Motor neuron (in vitro differentiated cells): ENCODE measurements at places on chromosomes 5 and 9. TPM values are rescaled to one million over a fixed set of nuclear protein-coding genes. Genes with fewer than 3 reads are reported as not detected.

DNA sequence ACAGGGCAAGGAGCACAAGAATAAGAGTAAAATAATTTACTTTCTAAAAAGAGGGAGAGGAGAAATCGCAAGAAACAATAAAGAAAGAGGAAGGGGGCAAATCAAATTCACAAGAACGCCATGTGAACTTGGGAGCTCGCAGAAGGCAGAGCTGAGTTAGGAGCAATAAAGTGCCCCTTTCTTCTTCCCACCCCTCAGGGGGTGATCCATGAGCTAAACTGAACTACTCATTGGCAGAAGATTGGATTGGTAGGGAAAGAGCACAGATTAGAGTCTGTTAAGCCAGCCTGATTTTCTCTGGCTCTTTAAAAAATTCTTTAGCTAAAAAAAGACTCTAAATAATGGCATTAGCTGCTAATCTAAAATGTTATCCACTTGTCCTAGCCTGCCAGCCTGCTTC, 307.5 kb downstream of the EBF1 start:
- no peak for ATAC-seq

Gene GAPT
- 0.09 and 0.21 TPM in 2 replicates for total RNA-seq

DNA sequence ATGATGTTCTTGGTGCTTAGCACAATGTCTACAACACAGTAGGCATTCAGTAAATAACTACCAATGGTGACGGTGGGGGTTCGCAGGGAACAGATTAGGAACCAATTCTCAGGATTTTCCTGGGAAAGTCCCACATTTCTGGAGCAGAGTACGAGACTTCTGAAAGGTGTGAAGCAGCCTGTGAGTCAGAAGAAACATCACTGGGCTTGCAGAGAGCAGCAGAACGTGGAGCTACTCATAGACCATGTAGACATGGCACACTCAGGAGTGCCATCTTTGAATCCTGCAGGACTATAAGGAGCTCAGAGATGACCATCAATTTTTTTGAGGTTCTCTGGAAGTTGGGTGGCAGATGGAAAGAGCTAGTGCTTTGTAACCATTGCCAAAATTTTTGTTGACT, 106.6 kb upstream of the ANKRD55 start:
- no peak for ATAC-seq

- ATAC-seq: no peak
Observed at GRCh38 chr9:124873664-124874063, 11.7 kb downstream of the ARPC5L start.

DNA sequence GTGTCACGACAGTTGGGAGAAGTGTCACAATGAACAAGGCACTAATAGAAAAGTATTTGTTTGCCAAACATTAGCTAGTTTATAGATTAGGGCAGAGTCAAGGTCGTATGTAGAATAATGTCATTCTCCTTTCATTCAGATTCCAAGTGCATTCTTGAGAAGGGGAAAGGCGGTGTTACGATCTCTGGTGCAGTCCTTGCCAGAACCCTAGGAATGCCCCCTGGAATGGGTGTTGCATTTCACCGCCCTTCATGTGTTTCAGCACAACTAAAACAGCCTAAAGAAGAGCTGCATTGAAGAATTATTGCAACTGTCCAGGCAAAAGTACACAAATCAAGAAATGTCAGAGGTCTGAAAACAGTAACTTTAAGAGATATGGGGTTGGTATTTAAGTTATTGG, 721.0 kb upstream of the WWC1 start:
- ATAC-seq: no peak

DNA sequence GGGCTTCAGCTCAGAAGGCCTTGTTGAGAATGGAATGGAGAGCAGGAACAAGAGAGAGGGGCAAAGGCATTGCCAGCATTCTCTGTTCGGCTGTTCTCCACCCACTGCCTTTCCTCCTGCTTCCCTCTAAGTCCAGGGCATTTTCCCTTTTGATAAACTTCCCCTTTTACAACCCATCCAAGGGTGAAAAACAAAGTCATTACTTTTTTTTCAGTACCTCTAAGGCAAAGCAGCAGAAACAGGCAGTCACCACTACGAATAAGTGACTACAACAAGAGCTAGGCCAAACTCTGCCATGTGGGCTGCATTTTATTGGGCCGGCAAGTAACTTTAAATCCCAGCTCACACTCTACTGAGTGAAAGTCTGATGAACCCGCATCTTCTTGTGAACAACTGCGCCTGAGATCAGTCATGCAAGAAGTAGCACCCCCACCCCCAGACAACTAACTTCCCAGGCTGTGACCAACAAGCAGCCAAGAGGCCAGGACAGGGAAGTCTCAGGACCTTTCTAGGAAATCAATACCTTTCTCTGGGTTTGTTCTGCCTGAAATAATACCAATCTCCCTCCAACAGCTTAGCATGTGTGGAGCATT, 13.1 kb downstream of the IL7R start:
- ATAC-seq: no peak

Gene SOX30
- 0.33 and 0.63 TPM in 2 replicates for total RNA-seq

- peak; percentile 7 for ATAC-seq
Observed at GRCh38 chr5:142841511-142842265, 71.5 kb downstream of the ARHGAP26 start.

Gene IRGM
- not detected in 2 replicates for total RNA-seq

DNA sequence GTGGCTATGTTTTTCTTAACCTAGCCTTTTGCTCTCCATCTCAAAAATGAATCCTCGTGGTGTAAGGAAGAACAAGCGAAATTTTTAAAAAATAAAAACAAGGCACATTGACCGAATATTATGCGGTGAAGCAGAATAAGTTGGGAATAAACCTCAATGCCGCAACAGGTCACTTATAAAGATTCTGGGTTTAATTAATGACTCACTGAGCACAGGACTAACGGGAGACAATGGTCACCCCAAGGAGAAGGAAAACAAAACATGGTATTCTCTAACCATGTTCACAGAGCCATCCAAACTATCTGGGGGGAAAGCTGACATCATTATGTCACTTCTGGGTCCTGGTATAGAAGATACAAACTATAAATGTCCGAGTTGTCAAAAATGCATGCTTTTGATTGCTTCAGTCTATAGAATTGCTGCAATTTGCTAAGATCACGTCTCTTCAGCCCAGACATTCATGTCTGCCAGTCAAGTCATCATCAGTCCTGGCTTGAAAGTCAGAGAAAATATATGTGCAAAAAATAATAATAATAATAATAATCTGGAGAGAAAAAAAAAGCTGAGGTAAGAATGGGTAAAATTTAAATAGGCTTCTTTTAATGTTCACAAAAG, 280.6 kb downstream of the NR2F1-AS1 start:
- peak; percentile 39 for ATAC-seq

GRCh38 chr5:151902215-151902614, 22.4 kb downstream of the GLRA1 start:
- ATAC-seq: no peak

Gene PCDHB4
- total RNA-seq: 1.6 and 1.9 TPM in 2 replicates

Gene WHRN
- total RNA-seq: 10.5 and 14.3 TPM in 2 replicates

GRCh38 chr5:14752497-14753071, 88.1 kb downstream of the OTULIN start:
- no peak for ATAC-seq

DNA sequence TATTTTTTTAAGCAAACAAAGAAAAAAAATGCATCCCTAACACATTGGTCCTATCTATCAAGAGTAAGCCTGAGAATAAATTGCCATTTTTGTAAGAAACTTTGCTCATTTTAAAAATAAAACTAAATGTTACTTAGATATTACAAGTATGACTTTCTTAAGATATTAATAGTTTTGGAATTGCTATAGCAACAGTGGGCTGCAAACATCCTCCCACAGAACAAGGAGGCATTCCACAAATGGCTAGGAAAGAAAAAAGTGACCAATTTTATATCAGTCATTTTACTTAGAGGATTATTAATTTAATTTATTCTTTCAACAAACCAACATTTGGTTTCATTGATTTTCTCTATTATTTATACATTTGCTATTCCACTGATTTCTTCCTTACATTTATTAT, 63.7 kb downstream of the LURAP1L start:
- ATAC-seq: no peak

DNA sequence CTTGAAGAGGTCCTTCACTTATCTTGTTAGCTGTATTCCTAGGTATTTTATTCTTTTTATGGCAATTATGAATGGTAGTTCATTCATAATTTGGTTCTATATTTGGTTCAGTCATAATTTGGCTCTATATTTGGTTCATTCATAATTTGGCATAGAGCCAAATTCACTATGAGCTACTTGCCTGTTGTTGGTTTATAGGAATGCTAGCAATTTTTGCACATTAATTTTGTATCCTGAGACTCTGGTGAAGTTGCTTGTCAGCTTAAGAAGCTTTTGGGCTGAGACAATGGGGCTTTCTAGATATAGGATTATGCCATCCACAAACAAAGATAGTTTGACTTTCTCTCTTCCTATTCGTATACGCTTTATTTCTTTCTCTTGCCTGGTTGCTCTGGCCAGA, 142.2 kb downstream of the PLCXD3 start:
- ATAC-seq: no peak

- ATAC-seq: no peak
Observed at GRCh38 chr5:167923396-167923795, 368.0 kb upstream of the WWC1 start.

Gene PCDHB5
- total RNA-seq: 0.42 and 0.45 TPM in 2 replicates

Gene SLC1A3
- total RNA-seq: 8.6 and 8.7 TPM in 2 replicates
